Activated CD4-positive, alpha-beta T cell treated with anti-CD3 and anti-CD28 coated beads, Interleukin-2, amount 50 U/mL, for 1 hour (primary cell): ENCODE measurements at places on chromosomes 5 and 9.

GRCh38 chr9:84775056-84775643 is 105.6 kb downstream of the NTRK2 start:
- no peak for DNase-seq

GRCh38 chr9:74773886-74774479 is 113.7 kb downstream of the TRPM6 start:
- peak; percentile 67 for DNase-seq

- peak; percentile 79 for DNase-seq
Observed at GRCh38 chr9:98974994-98975712, 31.4 kb downstream of the COL15A1 start.

- no peak for DNase-seq
Observed at GRCh38 chr5:147972076-147972840, 65.9 kb upstream of the C5orf46 start.

DNA sequence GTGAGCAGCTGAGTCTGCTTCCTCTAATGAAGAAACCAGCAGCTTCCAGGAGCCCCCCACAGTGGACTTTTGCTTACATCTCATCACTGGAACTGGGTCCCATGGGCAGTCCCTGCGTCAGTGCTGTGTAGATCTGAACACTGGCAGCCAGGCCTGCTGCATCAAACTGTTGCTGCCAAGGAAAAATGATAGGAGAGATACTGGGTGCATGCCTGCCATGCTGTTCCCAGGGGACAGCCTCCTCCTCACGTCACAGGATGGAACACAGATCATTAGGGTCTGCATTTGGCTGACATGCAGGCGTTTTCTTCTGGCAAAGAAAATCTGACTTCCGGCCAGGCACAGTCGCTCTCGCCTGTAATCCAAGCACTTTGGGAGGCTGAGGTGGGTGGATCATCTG is 67.9 kb downstream of the OLFM1 start:
- no peak for DNase-seq

- DNase-seq: no peak
Observed at GRCh38 chr5:158522776-158523175, 576.9 kb downstream of the EBF1 start.

GRCh38 chr9:114310471-114311450 is 12.1 kb upstream of the ORM1 start:
- DNase-seq: no peak

GRCh38 chr5:107483231-107484024 is 187.3 kb downstream of the EFNA5 start:
- no peak for DNase-seq

DNA sequence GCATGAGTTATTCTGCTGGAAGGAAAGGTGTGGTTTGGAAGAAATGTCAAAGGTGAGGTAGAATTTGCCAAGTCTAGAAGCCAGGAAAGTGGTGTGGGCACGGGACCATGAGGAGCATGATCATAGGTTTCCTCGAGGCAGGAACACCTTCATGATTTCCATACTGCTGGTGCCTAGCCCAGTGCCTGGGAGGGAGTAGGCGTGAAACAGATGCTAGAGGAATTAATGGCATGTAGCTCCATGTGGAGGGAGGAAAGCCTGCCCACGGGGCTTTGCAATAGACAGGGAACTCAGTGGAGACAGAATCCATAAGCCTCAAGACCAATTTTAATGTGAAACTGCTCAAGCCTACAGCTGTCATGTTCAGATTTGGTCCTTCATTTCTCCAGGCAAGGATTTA is 35.1 kb downstream of the TTLL11 start:
- no peak for DNase-seq

GRCh38 chr5:61167382-61167781 is 5.1 kb upstream of the SMIM15 start:
- no peak for DNase-seq

- DNase-seq: no peak
Observed at GRCh38 chr9:134560654-134561053, 80.9 kb upstream of the COL5A1 start.

DNA sequence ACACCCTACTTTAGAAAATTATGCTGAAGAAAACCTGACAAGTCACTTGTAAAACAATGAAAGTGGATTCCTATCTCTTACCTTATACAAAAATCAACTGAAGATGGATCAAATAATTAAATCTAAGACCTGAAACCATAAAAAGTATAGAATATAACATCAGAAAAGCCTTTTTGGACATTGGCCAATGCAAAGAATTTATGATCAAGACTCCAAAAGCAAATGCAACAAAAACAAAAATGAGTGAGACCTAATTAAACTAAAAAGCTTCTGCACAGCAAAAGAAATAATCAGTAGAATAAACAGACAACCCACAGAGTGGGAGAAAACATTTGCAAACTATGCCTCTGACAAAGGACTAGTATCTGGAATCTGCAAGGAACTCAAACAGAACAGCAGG is 303.0 kb upstream of the CDH9 start:
- no peak for DNase-seq

DNA sequence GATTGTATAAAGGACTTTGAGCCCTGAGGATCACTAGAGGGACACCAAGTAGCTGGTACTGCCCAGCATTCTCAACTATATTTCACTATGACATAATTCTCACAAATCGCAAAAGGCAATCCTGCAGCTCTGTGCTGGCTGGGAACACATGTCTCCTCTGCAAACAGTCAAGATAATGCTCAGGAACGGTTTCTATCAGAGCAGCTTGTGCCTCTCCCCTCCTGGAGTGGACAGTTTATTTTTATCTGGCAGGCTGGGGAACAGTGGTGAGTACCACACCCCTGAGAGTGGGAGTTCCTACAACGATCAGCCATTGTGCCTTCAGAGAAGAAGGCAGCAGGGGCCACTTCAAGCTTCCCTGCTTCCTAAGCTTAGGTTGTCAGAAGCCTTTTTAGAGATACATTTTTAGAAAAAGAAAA is 65.8 kb downstream of the ERAP1 start:
- DNase-seq: no peak

GRCh38 chr9:91818225-91818585 is 131.8 kb downstream of the ROR2 start:
- no peak for DNase-seq

- no peak for DNase-seq
Observed at GRCh38 chr9:132234535-132234934, 72.7 kb downstream of the NTNG2 start.

DNA sequence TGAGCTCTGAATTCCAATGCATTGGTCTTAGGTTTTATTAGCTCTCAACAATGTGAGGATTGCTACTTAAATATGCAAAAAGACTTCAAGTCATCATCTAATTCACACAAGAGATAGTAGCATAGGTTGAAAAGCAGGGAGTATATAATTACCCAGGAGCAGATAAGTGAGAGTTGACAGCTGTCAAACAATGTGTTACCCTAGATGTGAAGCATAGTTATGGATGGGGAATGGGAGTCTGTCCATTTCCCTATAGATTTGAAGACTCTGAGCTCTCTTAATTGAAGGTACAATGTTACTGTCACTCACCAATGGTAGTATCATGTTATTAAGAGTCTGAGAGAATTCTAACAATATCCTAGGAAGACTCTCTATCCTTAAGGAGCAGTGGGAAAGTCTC is 160.7 kb downstream of the KCTD16 start:
- no peak for DNase-seq

DNA sequence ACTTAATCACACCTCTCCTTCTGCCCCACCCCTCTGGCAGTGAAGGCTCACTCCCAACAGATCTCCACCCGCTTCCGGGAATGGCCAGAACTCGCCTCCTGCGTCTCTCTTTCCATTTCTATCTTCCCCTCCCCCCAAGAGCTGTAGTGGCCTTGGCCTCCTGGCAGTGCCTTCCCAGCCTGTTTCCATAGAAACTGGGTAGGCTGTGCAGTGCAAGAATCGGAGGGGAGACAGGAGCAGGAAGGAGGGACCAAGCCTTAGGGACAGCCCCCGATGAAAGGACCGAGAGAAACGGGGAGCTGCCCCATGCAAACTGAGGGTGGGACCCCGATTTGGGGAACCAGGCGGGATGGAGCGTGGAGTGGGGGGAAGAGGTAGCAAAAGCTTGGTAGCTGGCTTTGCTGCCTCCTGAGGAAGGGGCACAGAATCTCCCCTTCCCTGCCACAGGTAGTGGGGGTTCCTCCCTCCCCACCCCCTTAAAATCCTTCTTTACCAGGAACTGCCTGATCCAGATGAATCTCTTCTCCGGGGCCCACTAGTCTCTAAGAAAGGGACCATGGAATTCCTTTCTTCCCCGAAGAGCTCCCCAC is 4.5 kb upstream of the PCDH1 start:
- no peak for DNase-seq

DNA sequence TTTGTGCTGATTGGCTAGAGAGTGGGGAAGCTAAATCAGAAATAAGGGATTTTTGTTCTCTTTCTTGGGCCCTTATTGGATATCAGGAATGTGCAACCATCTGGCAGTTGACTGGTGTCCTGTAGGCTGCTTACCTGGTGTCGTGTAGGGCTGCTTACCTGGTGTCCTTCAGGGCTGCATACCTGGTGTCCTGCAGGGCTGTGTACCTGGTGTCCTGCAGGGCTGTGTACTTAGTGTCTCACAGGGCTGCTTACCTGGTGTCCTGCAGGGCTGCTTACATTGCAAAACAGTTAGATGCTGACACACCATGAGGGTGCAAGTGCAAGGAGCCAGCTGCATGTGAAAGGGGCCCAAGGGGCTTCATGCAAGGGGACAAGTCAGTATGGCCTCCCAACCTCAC is 249.3 kb downstream of the ICE1 start:
- DNase-seq: no peak

DNA sequence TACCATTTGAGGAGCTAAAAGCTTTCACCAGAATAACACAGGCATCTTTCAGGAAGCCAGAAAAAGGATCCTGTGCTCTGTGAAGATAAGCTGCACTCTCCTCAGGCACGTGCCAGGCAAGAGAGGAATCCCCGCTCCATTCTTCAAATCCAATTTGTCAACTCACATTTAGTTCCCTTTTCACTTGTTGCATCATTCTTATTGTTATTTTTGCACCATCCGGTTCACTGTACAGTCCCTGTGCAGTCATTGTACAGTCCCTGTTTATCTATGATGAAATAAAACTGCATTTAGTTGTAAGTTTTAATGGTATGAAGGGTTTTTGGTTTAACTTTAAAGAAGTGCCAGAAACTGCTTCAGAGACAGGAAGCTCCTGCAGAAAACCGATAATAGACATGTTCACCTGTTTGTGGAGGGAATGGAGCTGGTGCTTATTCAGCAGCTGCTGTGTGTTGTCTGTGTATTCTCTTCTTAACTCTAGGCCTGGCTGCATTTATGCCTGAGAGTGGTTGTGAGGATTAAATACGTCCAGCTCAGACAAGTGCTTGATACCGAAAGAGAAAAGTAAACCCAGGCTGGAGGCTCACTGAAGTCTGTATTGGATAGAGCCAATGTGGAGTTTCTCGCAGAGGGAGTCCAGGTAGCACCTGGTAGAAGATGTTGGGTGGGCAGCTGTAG is 22.4 kb downstream of the IFNW1 start:
- DNase-seq: no peak

DNA sequence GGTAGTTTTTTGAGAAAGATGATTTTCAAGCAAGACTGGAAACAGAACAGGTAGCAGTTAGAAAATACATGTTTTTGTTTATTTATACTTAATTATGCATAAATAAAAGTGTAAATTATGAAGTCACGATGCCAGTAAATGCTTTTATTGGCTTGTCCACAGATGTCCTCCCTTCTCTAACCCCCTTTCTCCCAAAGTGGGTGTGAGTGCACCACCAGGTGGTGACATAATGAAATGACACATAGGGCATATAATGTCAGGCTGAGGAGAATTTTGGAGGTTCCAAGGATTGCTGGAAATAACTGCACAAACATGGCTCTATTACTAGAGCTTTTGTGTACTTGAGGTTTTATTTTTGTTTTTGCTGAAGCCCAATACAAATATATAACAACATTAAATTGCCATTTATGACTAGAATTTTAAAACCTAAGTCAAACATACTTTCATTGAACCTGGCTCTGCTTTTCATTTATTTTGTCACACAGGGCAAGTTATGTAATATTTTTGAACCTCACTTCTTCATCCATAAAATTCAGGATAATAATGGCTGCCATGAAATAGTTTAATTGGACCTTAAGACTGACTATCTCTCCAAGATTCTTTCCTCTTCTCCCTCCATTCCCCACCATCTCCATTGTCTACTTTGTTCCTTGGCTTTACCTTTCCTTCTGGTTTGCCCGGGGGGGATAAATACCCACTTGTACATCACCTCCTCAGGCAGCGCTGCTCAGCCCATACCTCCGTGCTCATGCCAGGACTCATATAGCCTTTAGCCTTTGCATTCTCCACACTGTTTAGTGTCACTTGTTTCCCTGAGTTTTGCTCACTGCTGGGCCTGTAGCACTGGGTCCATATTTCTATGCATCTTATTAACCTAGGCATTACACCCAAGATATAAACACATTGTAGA is 168.8 kb downstream of the PDE4D start:
- no peak for DNase-seq

- no peak for DNase-seq
Observed at GRCh38 chr9:127185931-127186781, 63.7 kb upstream of the ANGPTL2 start.

DNA sequence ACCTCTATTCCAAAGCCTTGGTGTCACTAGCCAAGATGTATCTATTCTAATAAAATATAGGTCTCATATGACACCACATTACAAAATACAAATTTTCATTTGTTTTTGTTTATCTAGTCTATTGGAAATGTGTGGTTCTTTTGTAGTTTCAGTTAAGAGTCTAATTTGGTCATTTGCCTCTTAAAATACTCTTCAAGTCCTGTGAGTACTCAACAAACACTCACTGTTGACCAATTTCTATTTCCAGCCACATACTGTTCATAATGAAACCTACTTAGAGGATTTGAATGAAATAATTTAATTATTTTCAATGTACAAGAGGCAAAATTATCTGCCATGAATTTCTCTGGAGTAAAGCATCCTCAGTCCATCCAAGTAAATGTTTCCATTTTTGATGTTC is 40.6 kb downstream of the SLC1A3 start:
- DNase-seq: no peak

- DNase-seq: no peak
Observed at GRCh38 chr5:144122641-144123040, 47.8 kb downstream of the YIPF5 start.

- no peak for DNase-seq
Observed at GRCh38 chr9:89588271-89588879, 16.4 kb upstream of the GADD45G start.

DNA sequence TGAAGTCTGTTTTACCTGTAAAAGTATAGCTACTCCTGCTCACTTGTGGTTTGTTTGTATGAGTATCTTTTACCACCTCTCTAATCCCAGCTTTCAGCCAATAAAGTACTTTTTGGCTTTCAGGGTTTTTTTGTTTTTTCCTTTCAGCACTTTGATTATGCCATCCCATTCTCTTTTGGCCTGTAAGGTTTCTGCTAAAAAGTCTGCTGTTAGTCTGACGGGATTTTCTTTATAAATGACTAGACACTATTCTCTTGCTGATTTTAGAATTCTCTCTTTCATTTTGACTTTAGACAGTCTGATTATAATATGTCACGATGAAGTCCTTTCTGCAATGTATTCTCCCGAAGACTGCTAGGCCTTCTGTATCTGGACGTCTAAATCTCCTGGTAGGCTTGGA is 37.2 kb downstream of the TEX10 start:
- DNase-seq: no peak

DNA sequence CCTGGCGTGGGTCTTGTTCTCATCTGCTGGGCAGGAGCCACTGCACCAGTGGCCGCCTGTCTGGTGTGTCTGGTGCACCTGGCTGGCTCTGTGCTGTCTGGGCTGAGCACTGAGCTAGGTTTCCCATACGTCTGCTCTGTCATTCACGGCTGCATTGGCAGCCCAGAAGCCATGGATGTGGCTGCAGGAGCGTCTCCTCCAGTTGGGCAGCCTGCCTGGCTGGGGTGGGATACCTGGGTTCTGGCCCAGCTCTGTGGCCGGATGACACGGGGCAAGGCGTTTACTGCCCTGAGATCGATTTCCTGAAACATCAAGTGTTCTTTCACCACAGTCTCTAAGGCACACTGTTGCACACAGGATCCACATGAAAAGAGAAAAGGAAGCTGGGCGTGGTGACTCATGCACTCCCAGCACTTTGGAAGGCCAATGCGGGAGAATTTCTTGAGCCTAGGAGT is 25.5 kb upstream of the SLC25A51 start:
- no peak for DNase-seq
